Caki2 (cell line): ENCODE measurements at places on chromosomes 6 and 20. TPM values are rescaled to one million over a fixed set of nuclear protein-coding genes. Genes with fewer than 3 reads are reported as not detected.
A peak's percentile ranks its signal among the peaks of the same experiment; 100 is the strongest.

The SLC17A9 gene
- 4.5 and 5.5 TPM in 2 replicates for total RNA-seq

The GABRR1 gene
- total RNA-seq, result 0.61 TPM in 1 of 2 replicates, not detected in the other

The GSTA3 gene
- 0.61 TPM in 1 of 2 replicates, not detected in the other for total RNA-seq

The GCLC gene
- 79.2 and 103 TPM in 2 replicates for total RNA-seq

- no peak for DNase-seq
Measured at GRCh38 chr6:151303231-151303630, 63.5 kb downstream of the AKAP12 start.

DNA sequence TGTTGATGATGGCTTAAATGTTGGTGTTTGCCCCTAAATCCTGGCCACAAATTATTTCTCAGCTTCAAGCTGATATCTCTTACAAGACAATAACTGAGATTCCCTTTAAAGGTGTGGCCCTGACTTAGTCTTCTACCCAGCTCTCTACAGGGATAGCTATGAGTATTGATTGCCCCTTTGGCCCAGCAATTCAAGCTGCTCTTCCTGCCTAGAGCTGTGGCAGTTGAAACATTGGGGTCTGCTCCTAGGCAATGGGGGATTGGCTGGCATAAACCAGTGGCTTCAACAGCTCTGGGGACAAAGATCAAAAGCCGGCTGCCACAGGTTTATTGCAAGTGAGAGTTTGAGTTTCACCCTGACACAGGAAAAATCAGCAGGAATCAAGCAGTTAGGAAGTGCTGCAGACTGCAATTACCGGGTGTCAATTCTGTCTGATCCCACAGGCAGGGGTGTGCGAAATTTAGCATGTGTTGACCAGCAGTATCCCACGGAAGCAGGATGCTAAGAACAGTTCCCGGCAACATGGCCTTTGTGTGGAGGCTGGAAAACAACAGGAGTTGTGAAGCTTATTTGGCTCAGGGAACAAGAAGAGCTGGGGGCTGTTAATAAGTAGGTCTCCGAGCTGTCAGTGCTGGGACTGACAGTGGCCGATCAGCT, 66.2 kb upstream of the IYD start:
- no peak for DNase-seq

GRCh38 chr6:139265512-139266190, 26.1 kb downstream of the TXLNB start:
- no peak for DNase-seq

DNA sequence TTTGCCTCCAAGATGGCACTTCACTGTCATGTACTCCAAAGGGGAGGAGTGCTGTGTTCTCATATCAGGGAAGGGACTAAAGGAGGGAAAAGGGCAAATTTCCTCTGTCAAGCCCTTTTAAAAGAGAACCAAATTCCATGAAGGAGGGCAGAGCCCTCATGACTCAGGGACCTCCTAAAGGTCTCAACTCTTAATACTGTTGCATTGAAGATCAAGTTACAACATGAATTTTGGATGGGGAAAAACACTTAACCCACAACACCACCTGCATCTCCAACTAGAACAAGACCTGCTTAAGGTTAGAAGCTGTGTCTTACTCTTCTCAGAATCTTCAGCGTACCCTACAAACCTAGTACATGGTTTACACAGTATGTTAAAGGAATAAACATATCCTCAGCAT, 23.7 kb upstream of the FBXO30 start:
- DNase-seq, result no peak

The SMPDL3A gene
- total RNA-seq, result 7.4 and 16.5 TPM in 2 replicates

GRCh38 chr20:49270177-49270576, 7.7 kb downstream of the ZNFX1 start:
- DNase-seq, result peak; percentile 58

The ULBP2 gene
- 7.1 and 8.8 TPM in 2 replicates for total RNA-seq

DNA sequence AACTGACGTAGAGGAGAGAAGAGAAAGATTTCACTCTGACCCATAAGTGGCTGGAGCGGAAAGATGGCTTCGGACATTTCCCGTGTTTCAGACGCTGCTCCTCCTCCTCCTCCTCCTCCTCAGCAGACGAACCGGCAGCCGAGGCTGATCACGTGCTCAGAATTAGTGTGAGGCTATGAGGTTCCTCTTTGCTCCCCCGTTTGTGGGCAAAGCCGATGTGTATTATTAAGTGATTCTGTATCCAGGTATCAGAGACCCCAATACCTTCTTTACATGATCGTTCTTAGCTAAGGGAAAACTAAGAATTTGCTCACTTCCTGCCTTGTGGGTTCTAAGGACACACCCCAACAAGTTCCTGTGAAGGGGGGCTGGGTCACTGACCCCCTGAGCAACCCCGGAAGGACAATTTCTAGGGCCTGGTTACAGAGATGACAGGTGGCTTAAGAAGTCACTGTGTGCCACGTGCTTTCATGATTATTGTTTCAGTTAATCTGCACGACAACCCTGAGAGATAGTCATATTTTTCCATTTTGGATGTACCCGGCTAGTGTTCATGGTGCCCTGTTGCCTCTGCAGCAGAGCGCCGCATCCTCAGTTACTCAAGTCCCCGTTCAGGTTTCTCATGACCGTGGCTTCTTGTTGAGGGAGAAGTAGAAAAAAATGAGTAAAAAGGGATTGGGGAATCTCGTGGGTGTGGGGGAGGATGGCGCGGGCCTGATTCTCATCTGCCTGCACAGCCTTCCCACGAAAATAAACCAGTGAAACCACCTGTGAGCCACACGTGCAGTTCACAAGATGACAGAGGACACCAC, 671.8 kb downstream of the QKI start:
- DNase-seq, result no peak

- DNase-seq, result no peak
Measured at GRCh38 chr20:35903843-35904242, 50.5 kb downstream of the SCAND1 start.

The TGM3 gene
- total RNA-seq, result 0.24 TPM in 1 of 2 replicates, not detected in the other

DNA sequence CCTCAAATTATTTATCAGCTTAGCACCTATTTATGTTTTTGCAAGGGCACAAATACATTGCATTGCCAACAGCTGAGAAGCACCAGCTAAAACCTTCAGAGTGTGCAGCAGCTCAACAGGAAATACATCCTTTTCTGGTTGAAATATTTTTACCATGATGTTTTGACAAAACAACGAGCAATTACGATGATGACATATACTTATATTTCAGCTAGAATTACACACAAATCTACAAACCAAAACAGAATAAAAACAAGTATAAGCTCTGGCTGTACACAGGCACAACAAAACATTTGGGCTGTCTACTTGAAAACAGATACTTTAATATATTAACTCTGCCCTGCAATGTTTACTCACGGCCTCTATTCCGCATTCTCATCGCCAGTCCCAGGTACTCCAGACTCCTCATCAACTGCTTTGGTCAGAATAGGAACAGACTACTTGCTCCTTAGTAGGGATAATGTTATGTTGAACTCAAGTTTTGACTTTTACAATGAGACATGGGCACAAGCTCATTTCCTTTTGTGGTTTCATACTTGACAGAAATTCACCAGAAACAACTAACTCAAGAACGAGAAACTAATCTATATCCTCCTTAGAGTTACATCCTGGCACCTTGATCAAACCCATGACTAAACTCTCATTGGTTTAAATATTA, 377.6 kb downstream of the ESR1 start:
- DNase-seq, result no peak

DNA sequence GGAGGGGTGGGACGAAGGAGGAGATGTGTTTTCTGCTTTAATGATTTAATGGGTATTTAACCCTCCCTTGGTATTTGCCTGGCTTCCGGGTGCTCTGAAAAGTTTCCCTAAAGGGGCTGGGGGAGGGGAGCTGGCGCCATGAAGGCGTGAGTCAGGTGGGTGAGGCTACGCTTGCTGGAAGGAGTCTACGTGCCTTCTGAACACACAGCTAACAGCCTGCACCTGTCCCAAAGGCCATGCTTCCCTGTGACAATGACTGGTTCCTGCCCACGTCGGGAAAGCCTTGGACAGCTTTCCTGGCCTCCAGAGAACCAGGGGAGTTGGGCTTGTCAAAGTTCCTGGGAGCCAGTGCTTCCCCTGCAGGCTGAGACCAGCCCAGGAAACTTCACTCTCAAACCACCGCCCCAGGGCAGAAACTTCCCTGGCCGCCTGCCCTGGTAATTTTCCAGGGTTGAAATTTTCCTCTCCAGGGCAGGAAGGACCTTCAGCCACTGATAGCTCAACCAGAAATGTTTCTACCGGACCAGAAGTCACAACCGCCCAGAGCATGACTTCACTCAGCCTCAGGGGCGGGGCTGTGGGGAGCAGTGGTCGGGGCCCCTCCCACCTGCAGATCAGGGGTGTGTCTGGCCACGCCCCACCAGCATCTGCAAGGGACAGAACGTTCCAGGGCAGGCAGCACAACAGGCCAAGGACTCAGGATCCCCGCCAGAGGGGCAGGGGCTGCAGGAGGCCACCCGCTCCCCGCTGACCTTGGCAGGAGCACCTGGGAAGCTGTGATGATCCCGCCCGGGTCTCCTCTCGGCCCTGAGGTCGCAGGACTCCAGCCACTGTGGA, 18.6 kb upstream of the SLCO4A1 start:
- DNase-seq, result peak; percentile 99

The POU3F2 gene
- total RNA-seq, result 0.61 TPM in 1 of 2 replicates, not detected in the other

The PAK5 gene
- not detected in 2 replicates for total RNA-seq

The ULBP1 gene
- total RNA-seq, result 0.57 and 0.64 TPM in 2 replicates

The OSTM1 gene
- 10.3 and 14.5 TPM in 2 replicates for total RNA-seq

The C6orf136 gene
- total RNA-seq, result 2.6 TPM in 1 of 2 replicates, not detected in the other

DNA sequence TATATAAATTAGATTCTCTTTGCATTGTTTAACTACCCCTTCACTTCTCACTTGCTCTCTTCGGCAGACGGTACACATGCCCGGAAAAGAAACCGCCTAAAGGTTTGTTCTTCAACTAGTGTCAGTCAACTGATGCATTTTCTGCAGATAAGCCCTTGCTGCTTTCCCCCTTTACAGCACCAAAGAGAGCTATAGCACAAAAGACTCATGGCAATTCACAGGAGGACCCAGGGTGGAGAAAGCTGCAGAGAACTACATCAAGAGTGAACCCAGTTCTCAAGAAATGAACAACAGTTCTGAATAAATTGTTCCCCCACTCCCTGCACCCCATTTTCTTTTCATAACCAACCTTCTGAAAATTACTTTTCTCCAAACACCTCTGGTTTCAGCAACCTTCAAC, 8.9 kb downstream of the CD164 start:
- DNase-seq, result no peak

The PFDN4 gene
- 245 and 300 TPM in 2 replicates for total RNA-seq

DNA sequence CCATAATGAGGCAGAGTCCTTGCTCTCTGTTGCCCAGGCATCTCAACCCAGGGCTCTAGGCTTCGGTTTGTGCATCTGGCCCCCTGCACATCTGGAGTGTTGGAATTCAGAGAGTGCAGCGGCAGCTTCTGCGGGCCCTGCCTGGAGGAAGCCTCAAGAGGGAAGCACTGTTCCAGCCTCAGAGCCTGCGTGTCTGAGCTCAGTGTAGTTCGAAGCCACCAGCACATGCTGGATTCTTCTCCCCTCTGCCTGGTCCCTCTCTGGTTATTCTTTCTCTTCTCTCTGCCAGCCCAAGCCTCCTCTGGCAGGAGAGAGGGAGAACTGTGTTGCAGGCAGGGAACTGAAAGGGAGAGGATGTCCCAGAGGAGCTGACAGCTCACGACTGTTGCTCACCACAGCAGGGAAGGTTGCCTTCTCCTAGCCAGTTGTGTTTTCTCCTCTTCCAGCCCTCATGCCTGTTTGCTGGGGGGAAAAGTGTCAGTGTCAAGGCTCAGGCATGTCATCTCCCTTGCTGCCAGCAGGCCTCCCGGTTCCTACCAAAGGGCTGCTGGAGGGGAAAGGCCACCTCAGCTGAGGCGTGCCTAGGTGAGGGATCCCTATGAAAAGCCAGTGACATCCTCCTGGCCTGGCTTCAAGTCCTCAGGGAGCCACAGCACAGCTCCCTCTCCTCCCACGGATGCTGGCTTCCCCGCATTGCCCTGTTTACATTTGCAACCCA, 126.0 kb upstream of the LRFN2 start:
- DNase-seq, result no peak

- peak; percentile 70 for DNase-seq
Measured at GRCh38 chr6:52517502-52518278, 59.2 kb downstream of the TRAM2 start.

DNA sequence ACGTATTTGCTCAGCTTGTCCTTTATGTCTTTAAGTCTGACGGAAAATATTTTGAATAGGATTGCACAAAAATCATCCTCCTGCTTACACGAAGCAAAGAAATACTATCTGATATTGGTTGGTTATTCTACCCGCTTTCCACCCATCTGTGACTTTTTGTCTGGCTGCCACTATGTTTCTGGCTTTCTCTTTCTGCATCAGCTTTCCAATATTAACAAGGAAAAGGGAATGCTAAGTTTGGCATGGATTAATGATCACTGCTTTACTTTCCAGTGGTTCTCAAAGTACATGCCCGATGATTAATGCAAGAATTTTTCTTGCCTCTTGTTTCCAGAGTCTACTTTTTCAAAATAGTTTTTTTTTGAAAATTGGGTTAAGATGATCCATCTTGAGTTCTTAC, 57.0 kb downstream of the RNF144B start:
- no peak for DNase-seq

The ASIP gene
- total RNA-seq, result not detected in 2 replicates

- no peak for DNase-seq
Measured at GRCh38 chr6:39830444-39830843, 38.3 kb downstream of the DAAM2 start.

The VIP gene
- total RNA-seq, result not detected in 2 replicates

- no peak for DNase-seq
Measured at GRCh38 chr6:12354499-12354898, 64.3 kb downstream of the EDN1 start.

The NKX2-2 gene
- total RNA-seq, result not detected in 2 replicates

GRCh38 chr20:57317316-57317788, 12.3 kb upstream of the SPO11 start:
- no peak for DNase-seq

The SLCO4A1 gene
- total RNA-seq, result 65.5 and 77.6 TPM in 2 replicates

The LRRC73 gene
- 0.20 and 0.29 TPM in 2 replicates for total RNA-seq

DNA sequence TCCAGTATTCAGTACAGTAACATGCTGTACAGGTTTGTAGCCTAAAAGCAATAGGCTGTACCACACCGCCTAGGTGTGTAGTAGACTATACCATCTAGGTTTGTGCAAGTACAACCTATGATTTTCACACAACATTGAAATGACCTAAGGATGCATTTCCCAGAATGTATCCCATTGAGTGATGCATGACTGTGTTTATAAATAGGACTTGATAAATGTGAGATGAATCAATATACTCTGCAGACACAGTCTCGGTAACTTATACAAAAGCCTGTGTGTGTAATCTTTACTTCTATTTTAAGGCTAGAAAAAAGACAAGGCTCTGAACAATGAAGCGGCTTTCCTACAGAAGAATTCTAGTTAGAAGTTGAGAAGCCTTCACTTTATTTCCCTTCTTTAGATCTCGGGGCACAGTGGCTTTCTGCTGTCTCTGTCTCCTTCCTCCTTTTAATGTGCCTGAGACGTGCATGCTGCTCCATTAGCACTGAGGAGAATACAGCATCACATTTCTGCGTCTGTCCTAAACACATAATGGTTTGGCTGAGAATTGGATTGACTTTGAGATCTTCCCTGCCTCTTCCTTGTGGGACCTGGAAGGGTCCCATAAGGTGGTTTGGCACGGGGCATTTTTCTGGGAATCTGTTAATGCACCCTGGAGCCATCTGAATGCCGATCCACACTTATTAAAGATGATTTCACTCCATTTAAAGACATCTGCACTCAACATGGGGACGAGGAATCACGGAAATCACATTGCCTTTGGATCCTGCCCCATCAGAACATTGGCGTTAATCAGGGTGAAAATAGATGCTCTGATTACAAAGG, 112.5 kb downstream of the SCML4 start:
- no peak for DNase-seq
